ENCODE measurements at places on chromosomes 13 and 19.

DNA sequence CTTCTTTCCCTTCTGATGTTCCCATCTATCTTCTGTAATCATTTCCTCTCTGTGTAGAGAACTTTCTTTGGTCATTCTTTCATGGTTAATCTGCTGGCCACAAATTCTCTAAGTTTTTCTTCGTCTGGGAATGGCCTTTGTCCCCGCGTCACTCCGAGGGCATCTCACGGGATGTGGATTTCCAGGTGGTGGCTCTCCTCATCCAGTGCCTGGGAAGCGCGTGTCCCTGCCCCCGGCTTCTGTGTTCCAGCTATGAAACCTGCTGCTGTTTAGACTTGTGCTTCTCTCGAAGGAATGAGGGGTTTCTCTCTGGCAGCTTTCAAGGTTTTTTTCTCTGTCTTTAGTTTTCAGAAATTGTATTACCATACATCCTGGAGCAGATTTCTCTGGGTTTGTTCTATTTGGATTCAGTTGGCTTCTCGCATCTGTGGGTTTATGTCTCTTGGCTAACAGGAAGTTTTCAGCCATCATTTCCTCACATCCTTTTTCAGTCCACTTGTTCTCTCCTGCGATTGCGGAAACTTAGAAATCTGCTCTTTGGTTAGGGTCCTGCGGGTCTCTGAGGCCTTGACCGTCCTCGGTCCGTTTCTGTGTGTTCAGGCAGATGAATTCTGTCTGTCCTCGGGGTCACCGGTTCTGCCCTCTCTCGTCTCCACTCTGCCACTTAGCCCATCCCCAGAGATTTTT lies 36.9 kb upstream of the DCUN1D2 start:
- DNase-seq, result peak; percentile 37

GRCh38 chr19:19597809-19598306 lies 20.6 kb downstream of the PBX4 start:
- DNase-seq, result no peak

- DNase-seq, result no peak
These were observed 1.1 kb upstream of the NEK3 start for GRCh38 chr13:52160506-52160905.

DNA sequence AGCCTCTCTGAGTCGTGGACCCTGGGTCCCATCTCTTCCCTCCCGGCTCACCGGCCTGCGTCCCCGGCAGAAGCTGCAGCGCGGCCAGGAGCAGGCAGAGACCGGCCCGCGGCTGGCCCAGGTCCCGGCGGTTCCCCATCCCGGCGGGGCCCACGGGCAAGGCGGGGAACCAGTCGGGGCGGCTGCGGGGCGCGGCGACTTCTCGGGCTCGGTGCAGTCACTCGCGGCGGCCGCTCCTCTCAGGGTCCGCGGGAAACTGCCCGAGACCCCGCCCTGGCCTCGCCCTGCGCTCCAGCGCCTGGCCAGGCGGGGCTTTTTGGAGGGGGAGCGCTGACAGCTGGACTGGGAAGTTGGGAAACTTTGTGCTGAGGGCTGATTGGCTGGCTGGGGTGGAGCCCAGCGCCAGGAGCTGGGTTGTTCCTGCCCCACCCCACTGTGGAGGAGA lies at the start of gene COL5A3:
COL5A3 (minus strand) TSS at position 258 of the 445 bp plus-strand sequence; CDS start at position 139, 119 bp downstream.
- no peak for DNase-seq

DNA sequence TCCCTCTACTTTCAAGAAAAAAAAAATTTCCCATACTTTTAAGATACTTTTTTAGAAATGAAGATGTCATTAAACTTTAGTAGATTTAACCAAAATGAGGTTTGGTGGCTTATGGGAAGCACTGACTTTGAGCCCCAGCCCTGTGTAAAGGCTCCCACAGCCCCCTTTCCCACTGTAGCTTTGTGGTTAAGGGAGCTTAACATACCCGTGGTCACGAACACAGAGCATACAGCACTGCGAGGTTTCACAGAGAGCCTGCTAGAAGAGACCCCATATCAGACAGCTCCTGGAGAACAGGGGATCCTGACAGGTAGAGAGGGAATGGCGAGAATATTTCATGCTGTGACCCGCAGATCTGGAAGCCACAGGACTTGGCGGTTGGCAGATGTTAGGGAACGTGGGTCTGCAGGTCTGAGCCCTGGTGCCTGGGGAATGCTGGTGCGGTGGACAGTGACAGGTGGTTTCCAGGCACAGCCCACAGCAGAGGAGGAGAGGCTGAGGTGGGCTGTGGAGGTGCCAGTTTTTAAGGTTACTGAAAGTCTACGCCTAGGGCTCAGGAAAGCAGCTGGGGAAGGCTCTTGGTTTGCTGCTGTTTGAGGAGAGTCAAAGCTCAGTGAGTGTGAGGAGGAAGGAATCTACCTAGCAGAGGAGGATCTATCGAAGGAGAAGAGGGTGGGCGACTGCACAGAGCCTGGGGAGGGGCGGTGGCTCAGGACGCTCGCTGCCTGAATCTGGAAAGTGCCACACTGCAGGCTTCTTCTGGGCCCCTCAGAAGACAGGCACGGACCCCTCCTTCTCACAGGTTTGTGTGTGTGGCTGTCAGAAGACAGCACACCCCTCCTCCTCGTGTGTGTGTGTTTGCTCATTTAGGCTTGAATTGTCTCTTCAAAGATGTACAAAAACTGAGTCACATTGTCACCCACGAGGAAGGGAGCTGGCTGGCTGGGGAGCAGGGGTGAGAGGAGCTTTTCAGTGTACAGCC lies 49.9 kb downstream of the SLC7A9 start:
- no peak for DNase-seq

DNA sequence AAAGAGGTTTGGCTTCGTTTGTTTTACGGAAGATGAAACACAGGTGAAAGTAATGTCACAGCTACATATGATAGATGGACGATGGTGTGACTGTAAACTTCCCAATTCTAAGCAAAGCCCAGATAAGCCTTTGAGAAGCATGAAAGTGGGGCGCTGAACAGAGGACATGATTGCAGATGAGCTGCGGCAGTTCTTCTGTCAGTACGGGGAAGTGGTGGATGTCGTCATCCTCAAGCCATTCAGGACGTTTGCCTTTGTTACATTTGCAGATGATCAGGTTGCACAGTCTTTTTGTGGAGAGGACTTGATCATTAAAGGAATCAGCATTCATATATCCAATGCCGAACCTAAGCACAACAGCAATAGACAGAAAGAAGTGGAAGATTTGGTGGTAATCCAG lies 111.5 kb upstream of the DIAPH3 start:
- no peak for DNase-seq

GRCh38 chr13:25018729-25019115 lies 77.2 kb upstream of the PABPC3 start:
- no peak for DNase-seq

DNA sequence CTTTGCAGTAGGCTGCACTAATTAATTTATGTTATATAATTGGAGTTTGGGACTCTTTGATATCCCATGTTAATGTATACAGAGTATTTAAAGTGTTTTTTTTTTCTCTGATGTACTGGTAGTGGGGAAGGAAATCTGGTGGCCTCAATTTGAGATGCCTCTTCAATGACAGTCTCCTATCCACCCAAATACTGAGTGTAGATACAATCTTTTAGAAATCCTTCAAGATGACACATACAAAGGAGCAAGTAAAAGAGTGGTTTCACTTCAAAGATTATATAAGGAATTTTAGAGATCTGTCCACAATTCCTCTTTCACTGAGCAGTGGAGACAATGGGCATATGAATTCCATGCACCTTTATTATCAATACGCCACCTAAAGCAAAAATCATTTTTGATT lies 15.1 kb downstream of the NALCN start:
- no peak for DNase-seq

GRCh38 chr19:5585461-5586299 lies 17.9 kb upstream of the TINCR start:
- no peak for DNase-seq

- DNase-seq, result no peak
These were observed 5.9 kb downstream of the COL4A1 start for GRCh38 chr13:110301083-110301482.

- DNase-seq, result no peak
These were observed 709.4 kb downstream of the PCDH9 start for GRCh38 chr13:66520511-66521355.

DNA sequence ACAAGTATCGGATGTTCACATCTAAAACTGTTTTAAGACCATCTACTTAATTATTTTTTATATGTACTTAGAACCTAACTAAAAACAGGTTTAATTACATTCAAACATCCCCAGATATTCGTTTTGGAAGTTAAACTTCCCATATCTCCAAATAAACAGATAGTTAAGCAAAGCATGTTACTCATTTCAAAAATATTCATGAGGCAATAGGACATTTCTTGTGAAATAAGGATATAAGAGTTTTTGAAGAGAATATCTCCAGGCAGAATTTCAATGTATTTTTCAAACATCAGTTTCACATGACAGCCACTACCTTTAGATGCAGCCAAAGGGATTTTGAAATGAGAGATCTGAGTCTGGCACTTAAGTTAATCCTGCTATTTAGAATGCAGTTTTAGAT lies 697.5 kb downstream of the SLITRK1 start:
- no peak for DNase-seq

DNA sequence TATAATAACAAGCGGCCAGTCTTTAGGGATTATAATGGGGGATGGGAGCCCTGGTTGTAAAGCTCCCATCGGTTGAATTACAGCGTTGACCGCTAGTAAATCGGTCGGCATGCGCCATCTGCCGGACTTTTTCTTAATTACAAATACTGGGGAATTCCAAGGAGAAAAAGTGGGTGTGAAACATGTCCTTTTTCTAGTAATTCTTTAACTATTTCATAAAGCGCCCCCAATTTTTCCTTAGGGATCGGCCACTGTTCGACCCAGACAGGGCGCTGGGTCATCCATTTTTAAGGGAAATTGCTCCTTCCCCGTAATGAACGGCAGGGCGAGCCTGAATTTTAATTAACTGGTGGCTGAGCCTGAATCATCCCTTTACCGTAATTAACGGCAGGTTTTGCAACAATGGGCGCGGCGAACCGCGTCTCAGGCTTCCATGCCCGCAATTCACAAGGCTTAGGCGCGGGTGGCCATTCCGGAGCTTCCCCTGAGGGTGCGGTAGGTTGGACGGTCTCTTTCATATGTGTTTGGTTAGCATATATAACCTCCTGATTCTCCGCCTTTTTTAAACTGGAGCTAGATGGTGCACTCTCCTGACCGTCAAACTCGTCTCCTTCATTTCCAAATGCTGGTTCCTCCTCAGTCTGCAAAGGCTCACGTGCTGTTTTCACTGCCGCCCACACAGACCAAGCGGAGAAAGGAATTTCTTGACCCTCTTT lies 30.2 kb upstream of the EVI5L start:
- peak; percentile 59 for DNase-seq

DNA sequence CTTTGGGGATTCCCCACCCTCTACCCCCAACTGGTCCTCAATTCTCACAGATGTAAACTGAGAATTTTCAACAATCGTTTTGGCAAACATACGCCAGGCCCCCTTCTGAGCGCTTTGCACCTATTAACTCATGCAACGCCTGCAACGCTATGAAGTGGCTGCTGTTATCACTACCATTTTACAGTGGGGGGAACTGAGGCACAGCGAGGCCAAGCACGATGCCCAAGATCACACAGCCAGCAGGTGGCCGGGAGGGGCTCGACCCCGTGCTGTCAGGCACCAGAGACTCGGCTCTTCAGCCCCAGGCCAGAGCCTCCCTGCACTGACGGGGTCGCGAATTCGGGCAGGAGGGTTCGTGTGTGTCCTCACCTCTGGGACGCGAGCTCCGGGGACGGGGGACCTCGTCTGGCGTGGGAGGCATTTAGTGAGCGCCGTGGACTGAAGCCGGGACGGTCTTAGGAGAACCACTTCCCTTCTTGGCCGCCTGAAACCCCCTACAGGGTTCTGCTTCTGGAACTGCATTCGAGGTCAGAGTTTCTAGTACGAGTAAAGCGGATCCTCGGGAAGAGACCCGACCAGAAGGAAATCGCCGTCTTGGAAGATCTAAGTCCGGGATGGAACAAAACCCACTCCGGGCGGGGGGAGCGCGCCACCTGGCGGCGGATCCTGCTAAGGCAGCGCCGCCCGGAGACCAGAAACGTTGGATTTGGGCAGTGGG lies 21.0 kb downstream of the ZNF114 start:
- peak; percentile 29 for DNase-seq

DNA sequence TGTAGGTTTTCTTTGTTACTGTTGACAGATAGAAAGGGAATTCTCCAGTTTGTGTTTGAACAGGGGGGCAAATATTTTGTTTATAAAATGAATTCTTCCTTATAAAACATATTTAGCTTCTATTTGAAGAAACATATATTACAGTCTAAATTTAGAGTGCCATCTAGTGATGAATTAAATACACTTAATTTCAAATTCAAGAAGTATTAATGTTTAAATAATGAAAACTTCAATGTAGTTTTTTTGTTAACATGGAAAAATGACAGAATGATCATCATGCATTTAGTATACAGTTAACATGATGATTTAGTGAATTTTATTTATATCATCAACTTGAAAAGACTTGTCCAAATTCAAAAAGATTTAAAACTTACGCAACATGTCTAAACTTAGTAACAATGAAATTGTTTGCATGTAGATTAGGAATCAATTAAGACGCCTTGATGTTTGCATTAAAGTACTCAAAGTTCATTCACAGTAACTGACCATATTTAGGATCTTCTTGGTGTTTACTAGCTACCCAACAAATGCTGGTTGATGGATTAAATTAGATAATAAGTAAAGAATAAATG lies 765.9 kb upstream of the SLITRK1 start:
- no peak for DNase-seq

GRCh38 chr19:45668342-45668871 lies 386 bp downstream of the GIPR start:
- no peak for DNase-seq

DNA sequence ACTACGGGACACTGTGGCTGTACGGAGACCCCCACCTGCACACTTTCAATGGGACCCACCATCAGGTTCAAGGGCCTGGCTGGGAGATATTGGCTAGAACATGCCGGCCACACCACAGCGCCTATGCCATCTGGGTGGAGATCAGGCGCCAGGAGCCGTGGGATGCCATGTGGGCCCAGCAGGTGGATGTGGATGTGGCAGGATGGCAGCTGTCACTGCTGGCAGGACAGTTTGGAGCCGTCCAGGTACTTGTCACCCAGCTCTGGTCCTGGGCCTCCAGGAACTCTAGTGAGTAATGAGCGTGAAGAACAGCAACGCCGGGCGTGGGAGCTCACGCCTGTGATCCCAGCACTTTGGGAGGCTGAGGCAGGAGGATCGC lies 15.7 kb upstream of the FXYD3 start:
- DNase-seq, result no peak

GRCh38 chr13:23381866-23382265 lies 51.6 kb downstream of the SACS start:
- no peak for DNase-seq

DNA sequence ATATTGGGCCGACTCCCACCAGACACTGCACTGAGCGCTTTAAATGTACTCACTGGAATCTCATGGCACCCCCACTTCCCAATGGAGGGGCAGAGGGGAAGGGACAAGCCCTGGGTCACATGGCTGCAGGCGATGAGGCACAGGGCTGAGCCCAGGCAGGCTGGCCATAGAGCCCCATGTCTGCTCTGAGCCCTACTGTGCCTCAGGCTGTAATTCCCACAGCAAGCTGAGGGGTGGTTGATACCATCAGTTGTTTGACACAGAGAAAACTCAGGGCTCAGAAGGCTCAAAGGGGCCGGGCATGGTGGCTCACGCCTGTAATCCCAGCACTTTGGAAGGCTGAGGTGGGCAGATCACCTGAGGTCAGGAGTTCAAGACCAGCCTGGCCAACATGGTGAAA lies 25.1 kb downstream of the RFX1 start:
- no peak for DNase-seq

- DNase-seq, result no peak
These were observed 10.2 kb upstream of the JSRP1 start for GRCh38 chr19:2266183-2266993.
